ENCODE measurements at places on chromosomes 16 and 17.
A peak's percentile ranks its signal among the peaks of the same experiment; 100 is the strongest.

GRCh38 chr16:20969386-20969785, 68.8 kb downstream of the LYRM1 start:
- no peak for DNase-seq

DNA sequence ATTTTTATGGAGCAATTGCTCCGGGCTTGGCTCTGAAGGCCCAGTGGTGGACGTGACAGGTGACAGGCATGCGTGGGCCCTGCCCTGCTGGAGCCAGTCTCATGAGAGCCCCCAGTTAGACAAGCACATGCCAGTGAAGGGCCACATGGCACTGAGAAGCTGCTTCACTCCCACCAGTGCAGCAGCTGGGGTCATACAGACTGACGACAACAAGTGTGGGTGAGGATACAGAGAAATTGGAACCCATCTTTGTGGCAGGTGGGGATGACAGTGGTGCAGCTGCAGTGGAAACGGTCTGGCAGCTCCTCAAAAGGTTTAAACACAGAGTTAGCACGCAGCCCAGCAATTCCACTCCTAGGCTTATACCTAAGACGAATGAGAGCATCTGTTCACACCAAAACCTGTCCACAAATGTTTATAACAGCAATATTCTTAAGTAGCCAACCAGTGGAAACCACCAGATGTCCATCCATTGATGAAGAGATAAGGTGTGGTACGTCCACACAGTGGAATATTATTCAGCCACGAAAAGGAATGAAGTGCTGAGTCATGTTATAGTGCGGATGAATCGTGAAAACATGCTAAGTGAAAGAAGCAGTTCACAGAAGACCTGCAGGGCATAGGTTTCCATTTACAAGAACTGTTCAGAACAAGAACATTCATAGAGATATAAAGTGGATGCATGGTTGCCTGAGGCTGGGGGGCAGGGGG, 12.5 kb upstream of the CIBAR2 start:
- no peak for DNase-seq

DNA sequence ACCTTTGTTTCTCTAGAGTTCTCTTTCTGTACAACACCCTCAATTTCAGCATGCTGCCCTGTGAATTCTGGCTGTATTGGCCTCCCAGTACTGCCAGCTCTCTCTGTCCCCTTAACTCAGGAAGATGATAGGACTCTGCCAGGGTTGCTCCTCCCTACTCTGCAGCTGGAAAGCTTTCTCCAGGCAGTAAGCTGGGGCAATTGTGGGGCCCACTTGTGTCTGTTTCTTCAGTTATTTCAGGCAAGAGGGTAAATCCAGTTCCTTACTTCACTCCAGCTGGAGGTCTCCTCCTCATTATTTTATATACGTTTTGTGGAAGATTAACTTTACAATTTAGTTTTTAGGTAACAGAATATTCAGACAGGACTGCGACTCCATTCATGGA, 9.9 kb downstream of the C17orf100 start:
- DNase-seq, result no peak

DNA sequence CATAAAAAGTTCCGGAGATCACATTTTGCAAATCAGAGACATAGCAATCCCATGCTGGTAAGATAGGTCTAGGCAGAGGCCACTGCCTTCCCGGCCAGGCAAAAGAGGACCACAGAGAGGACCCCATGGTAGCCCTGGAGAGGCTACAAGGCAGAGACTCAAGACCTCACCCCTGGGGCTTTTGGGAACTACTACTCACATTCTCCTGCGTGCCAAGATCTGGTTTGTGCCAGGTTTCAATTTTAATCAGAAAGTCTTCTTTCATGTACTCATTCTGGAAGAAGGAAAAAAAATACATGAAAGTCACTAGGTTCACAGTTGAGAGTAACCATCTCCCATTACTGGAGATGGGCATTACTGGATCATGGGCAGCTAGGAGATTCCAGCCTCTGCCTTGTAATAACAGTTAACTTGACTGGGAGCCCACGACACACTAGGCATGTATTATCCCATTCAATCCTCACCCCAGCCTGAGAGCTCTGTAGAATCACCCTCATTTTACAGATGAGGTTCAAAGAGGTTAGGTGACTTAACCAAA, 21.2 kb downstream of the PITPNA start:
- no peak for DNase-seq

GRCh38 chr17:29791336-29792080, 138.5 kb downstream of the SSH2 start:
- DNase-seq, result no peak

GRCh38 chr16:71867939-71868338, 16.0 kb downstream of the ZNF821 start:
- DNase-seq, result no peak

DNA sequence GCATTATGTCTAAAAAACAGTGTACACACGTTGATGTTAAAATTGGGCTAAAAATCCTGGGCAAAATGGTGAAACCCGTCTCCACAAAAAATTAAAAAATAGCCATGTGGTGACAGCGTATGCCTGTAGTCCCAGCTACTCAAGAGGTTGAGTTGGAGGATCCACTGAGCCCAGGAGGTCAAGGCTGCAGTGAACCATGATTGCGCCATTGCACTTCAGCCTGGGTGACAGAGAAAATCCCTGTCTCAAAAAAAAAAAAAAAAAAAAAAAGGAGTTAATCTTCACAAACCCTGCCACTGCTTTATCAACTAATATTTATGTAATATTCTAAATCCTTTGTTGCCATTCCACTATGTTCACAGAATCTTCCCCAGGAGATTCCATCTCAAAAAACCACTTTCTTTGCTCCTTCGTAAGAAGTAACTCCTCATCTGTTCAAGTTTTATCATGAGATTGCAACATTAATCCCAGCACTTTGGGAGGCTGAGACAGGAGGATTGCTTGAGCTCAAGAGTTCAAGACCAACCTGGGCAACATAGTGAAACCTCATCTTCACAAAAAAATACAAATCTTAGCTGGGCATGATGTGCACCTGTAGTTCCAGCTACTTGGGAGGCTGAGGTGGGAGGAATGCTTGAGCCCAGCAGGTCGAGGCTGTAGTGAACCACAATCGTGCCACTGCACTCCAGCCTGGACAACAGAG, 1.9 kb upstream of the C16orf87 start:
- no peak for DNase-seq

GRCh38 chr17:66426397-66427033, 124.1 kb downstream of the PRKCA start:
- DNase-seq, result no peak

DNA sequence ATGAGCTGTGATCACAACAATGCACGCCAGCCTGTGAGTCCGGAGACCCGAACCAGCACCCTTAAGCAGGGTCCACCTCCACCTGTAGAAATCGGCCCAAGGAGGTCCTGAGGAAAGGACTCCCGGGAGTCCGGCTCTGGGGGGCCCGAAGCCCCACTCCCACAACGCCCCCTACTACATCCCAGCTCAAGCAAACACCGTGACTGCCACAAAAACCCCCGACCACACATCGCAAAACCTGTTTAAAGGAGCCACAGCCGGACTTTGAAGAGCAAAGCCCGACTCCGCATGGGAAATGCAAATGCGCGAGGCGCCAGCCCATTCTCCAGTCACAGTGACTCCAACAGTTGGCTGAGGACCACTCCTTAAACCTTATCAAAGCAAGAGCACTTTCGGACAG, 682.4 kb downstream of the KCNJ18 start:
- no peak for DNase-seq

GRCh38 chr16:72974142-72974769, 73.7 kb downstream of the ZFHX3 start:
- DNase-seq, result no peak

GRCh38 chr16:88870608-88871348, 4.3 kb upstream of the PABPN1L start:
- no peak for DNase-seq

GRCh38 chr17:7136266-7136877, 21.8 kb upstream of the ASGR2 start:
- DNase-seq, result peak; percentile 69

DNA sequence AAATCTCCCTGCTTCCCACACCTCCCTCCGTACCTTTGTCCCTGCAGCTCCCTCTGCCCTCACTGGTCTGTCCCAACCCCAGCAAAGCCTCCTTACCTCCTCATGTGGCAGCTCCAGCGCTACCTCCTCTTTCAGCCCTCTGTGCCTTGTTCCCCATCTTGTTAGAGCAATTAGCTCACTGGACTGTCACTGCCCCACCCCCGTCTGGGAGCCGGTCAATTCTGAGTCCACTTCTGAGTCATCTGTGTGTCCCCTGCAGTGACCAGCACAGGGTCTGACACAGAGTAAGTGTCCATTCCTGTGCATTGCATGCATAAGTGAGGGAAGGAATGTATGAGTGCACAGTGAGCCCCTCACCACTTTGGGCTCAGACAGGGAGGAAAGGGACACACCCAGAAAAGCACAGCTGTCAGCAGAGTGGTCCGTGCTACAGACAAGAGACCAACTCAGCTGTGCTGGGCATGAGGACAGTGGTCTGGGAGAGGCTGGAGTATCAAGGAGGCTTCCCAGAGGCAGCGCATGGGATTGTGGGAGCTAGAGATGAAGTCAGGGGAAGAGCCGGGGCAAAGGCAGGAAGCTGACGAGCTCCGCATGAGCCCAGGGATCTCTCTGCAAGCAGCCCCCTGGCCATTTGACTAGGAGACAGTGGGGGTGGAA, 45.9 kb downstream of the PITPNM3 start:
- DNase-seq, result no peak

DNA sequence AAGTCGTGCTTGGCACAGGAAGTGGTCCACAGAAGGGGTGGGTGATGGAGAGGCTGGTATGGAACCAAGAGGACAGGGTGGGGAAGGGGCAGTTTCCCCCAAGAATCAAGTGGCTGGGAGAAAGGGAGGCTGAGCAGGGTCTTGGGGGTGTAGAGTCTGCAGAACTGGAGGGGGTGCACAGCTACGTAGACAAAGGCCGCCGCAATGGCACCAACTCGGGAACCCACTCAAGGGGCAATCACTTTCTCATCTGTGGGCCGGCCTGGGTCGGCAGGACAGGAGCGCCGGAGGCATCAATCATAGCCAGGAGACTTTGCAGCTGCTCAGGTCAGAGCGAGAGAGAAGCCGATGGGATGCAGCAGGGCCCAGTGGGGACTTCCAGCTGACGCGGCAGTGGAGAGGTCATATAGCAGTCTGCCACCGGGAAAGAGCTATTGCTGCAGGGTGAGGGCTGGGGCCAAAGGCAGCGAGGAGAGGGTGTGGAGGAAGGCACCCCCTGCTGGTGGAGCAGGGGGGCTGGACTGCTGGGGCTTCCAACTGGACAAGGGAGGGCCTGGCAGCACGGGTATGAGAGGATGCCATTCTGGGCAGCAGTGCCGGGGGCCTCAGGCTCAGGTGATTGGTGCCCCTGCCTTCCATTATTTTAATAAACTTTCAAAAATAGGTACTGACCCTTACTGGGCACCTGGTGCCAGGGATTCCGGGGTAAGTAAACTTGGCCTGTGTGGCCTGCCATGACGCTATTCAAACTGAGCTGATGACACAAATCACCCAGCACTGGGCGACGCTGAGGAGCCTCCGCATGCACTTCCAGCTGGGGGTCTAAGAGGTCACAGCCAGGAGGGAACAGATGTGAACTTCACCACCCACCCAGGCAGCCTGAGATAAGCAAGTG, 52.5 kb upstream of the MTSS2 start:
- DNase-seq, result peak; percentile 69

- DNase-seq, result no peak
Observed at GRCh38 chr17:57626520-57627210, 118.4 kb downstream of the CCDC182 start.

DNA sequence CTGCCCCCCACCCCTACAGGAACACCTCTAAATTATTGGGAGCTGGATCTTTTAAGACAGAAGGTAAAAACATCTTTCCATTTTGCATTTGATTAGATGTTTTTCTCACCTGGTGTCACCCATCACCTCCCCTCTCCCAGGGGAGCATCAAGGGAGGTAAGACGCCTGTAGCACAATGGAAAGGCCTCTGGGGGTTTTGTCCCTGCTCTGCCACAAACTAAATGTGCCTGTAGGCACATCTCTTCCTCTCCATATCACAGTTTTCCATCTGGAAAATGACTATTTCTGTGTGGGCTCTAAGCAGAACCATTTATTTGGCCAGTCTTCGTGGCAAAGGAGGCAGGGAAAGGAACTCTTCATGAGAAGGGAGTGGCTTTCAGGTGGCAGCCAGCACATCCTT, 76.6 kb downstream of the GNAO1 start:
- DNase-seq, result no peak

DNA sequence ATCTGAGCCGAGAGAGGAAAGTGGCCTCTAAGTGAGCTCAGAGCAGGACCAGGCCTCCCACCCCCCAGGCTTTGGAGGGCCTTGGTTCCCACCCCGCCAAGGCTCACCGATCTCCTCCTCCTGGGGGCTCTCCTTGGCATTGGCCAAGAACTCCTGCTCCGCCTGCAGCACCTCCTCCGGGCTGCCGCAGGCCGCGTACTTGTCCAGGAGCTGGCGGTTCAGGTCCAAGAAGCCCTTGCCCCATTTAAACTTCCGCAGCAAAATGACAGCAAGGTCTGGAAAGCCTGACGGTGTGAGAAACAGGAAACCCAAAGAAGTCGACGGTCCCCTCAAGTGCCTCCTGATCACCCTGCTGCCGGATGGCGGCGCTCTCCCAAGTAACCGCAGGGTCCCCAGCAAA, 1.7 kb downstream of the TSR3 start:
- no peak for DNase-seq

GRCh38 chr17:1494203-1494602, 1.7 kb upstream of the MYO1C start:
- no peak for DNase-seq

DNA sequence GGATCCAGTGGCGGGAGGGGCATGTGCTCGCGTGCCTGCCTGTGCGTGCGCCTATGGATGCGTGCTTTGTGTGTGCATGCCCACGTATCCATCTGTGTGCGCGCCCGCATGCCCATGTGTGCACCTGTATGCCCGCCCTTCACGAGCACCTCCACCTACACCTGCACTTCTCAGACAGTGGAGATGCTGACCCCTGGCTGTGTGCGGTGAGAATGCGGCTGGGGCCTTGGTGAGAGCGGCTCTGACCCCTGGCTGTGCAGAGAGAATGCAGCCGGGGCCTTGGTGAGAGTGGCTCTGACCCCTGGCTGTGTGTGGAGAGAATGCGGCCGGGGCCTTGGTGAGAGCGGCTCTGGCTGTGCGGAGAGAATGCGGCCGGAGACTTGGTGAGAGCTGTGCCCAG, 33.9 kb downstream of the AXIN1 start:
- no peak for DNase-seq

- DNase-seq, result no peak
Observed at GRCh38 chr17:10772425-10773380, 31.2 kb downstream of the TMEM238L start.

DNA sequence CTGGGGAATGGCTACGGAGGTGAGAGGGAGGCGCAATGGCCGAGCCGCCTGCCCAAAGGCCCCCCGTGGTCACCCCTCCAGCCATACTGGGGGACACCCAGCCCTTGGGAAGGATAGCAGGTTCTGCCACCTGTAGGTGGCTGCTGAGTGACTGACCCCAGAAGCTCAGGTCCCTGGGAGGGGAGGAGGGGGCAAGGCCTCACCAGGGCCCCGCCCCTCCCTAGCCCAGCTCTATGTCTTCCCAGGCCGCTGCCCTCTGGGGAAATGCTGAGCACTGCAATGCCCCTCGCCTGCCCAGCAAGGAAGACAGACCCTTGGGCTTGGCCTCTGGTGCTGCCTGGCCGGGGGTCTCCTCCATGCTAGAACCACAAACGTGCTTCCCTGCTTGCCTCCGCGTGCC, 11.4 kb upstream of the CLDN9 start:
- no peak for DNase-seq

Data from left ventricle myocardium inferior (tissue), 1 donor.